ENCODE measurements at places on chromosomes 4 and X.

DNA sequence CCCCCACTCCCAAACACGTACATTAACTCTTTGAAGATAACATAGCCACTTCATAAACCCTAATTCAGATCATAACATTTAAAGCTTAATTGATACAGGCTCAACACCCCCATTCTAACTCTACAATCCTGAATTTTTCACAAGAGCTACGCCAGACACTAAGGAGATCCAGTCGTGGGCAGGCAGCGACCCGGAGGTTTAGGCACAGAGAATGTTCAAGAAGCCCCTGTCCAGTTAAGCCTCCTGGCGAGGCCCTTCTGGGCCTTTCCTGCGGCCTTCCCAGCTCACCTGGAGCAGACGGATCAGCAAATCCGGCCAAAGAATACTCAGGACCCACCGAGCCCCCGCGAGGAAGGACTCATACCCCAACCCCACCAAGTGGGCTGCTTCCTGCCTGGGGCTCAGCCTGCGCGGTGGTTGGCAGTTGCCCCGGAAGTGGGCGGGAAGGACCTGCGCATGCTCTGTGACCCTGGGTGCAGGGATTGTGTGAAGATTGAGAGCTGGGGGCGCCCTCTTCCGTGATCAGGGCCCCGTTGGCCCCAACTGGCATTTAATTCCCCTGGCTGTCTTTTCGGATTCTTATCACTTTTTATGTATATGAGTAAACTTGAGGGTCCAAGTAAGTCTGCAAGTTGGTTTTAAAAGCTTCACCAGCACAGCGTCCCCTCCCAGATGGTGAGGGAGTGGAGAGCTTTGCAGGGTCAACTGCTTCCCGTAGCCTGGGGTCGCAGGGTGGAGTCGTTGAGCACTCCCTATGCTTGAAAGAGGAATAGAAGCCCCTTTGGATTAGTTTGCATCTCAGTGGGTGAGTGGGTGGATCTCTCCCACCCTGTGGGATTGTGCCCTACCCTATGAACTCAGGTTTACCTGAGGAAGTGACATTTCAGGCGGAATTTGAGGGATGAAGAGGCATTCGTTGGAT lies at the start of gene TRIM61:
Gene TRIM61 (minus strand): TSS at position 415 of the 922 bp plus-strand sequence. CDS start 7,655 bp downstream, outside the sequence.
- DNase-seq = no peak

DNA sequence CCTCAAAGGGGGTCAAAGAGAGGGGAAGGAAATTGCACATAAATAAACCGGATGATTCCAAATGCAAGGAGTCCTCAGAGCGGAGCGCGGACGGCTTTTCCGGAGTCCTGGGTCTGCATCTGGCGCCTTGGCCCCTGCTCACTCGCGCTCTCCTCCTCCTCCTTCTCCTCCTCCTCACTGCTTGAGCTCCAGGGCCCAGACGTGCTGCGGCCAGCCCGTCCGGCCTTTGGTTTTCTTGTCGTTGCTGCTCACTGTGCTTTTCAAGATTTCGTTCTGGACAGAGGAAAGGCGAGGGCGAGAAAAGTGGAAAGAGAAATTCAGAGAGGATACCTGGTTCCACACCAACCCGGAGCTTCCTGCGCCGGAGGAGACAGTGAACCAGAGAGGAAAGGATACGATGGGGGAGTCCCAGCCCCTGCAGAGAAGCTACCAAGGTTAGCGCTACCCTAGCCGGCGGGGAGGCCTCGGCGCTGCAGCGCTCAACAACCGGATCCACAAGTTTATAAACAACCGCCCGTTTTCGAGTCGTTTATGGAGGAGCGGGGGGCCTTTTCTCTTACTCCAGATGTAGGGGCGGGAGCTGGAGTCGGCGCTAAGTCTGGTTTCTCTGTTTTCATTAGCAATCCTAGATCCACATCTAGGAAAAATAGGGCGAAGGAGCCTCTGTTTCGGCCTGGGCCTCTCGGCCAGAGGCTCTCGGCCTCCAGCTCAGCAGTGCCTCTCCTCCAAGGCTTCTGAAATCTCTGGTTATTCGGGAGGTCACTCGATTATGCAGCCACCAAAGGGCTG lies 2.7 kb downstream of the HAND2 start:
- DNase-seq = peak; percentile 50

- no peak for DNase-seq
These were observed 42.0 kb downstream of the TEC start for GRCh38 chr4:48227662-48228061.

DNA sequence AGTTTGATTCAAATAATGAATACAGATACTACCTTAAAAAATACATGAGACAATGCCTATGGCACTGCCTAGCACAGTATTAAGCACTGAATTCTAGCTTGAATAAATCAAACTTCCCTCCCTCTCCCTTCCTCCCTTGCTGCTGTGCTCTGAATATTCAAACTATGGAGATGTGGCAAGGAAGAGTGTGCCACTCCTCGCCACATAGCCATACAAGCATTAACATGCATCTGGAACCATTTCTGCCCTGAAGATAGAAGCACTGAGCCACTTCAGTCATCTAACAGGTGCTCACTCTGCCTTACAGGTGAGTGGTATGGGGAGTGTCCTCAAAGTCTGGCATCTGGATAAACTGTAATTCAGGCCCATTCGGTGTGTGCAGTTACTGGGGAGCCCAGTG lies 276.9 kb downstream of the ARHGAP24 start:
- DNase-seq = no peak

GRCh38 chrX:17546356-17546755 lies 171.4 kb downstream of the NHS start:
- no peak for DNase-seq

DNA sequence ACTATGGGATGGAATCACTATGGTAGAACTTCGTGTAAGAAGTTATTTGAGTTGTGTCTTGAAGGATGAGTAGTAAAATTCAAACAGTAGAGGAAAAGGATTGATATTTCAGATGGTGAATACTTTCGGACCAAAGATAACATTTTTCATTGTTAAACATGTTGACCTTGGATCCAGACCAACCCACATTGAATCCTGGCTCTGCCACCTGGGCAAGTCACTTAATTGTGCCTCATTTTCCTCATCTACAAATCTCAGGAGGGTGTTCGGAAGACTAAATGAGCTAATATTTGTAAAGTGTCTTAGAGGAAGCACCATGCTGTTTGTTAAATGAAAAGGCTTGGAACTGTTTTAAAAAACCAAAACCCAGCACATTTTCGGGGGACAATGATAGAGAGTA lies 1.4 kb upstream of the AIFM1 start:
- DNase-seq = no peak

GRCh38 chr4:113759696-113760093 lies 1.8 kb downstream of the CAMK2D start:
- DNase-seq = no peak

DNA sequence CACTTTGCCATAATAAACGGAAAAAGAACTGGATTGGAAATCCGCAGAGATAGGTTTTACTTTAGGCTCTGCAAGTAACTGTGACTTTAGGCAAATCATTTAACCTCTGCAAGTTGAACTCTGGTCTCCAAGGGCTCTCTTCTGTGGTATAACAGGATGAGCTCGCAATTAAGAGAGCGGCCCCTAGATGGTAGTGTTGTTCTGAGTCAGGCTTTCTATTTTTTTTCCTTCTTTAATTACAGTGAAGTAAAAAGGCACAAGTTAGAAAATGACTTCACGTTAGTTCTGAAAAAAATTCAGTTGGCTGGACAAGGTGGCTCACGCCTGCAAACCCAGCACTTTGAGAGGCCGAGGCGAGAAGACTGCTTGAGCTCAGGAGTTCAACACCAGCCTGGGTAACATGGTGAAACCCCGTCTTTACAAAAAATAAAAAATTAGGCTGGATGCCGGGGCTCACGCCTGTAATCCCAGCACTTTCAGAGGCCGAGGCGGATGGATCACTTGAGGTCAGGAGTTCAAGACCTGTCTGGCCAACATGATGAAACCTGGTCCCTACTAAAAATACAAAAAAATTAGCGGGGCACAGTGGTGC lies 18.0 kb downstream of the RPS3A start:
- DNase-seq = peak; percentile 53

- DNase-seq = no peak
These were observed 20.8 kb downstream of the RLIM start for GRCh38 chrX:74593593-74593992.

GRCh38 chr4:139374251-139374650 lies 72.0 kb upstream of the NDUFC1 start:
- no peak for DNase-seq

DNA sequence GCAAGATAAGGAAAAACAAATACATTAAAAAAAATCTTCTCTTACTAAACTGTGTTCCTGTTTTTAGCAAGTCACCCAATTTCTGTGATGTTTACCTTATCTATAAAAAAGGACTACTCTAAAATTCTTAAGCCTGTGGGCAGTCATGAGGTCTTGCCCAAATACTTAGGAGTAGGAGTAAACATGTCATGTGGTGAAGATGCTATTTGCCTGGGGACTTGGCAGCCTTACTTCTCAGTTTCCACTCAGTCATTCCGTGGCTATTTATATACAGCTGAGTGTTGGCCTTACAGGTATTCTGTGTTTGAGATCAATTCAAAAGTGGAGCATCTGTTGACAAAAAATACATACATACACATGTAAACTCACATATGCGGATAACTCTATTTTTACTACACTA lies 89.9 kb upstream of the TLR2 start:
- DNase-seq = no peak

DNA sequence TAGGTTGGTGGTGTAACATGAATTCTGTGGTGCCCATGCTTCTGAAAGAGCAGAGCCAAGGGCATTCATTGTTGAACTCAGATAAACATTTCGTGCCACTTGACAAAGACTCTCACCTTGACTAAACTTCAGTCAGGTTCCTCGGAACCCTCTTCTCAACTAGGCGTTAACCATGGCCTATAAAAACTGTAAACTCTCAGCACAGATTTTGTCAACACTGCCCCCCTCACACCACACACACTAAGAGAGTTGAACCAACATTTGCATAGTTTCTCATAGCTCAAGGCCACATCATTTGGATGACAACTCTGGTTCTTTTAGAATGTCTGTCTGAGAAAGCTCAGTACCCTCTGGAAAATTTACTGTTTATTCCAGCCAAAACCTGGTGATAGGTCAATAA lies 28.1 kb downstream of the CASP6 start:
- DNase-seq = no peak

DNA sequence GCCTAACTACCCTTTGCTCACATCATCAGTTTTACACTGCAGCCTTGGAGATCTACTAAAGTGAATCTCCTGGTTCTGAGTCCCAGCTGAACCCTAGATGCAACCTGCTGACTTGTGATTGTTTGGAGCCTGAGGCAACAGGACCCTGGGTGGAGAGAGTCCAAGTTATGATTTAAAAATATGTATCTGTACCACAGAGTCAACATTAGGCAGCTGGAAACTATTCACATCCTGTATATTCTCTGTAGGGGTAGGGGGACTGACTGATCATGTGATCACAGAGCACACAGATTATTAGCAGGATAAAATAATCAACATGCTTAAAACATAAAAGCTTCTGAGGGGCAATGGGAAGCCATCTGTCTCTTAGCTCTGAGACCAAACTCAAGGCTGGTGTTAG lies 52.1 kb downstream of the CT47B1 start:
- DNase-seq = no peak

- DNase-seq = no peak
These were observed 833.5 kb upstream of the GALNTL6 start for GRCh38 chr4:170979736-170980135.

DNA sequence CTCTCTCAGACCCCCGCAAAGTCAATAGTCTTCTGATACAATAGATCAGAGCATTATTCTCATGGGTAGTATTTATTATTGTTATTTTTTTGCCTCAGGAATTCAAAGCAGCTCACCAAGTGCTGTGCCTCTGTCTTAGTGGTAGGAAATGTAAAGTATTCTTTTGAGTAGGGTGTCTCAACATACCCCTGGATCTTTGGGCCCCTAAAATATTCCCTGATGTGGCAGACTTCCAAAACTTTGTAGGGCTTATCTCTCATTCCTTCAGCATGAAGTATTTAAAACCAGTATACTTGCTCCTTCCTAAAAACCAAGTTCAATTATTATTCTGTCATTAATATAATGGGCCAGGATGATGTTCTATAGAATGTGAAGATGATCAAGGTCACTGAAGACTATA lies 115.3 kb upstream of the ZNF827 start:
- DNase-seq = no peak

GRCh38 chrX:70488856-70489255 lies 44.2 kb downstream of the DLG3 start:
- DNase-seq = no peak

- peak; percentile 10 for DNase-seq
These were observed 2182.5 kb upstream of the AGA start for GRCh38 chr4:179624768-179625181.

DNA sequence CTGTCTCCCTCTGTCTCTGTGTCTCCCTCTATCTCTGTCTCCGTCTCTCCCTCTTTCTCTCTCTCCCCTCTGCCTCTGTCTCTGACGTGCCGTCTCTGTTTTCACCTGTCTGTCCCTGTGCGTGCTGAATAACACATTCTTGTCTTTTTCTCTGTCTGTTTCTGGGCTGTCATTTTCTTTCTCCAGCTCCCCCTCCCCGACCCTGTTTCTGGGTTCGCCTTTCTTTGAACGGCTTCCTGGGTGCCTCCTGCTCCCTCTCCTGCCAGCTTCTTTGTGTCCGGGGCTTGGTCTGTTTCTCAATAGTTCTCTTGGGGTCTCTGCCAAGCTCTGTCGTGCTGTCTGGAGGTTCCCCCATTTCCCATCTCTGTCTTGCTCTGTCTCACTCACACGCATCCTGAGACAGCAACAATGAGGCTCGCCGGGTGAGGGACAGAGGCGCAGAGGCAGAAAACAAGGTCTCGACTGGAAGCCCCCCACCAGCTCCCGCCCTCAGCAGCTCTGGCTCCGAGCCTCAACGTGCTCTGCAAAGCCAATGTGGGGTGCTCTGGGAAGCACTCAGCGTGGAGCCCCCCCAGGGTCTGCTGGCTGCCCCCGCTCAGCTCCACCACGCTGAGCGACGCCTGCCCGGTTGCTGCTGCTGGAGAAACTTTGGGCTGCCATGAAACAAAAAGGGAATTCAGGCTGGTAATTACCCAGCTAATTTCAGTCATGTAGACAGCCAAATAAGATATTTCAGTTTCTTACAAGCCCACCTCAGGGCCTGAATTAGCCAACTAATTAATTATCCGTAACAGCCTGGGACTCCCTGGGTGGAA lies 3.4 kb downstream of the CPLX1 start:
- no peak for DNase-seq

GRCh38 chr4:184280591-184281071 lies 63.0 kb upstream of the ENPP6 start:
- no peak for DNase-seq

GRCh38 chr4:180953572-180953971 lies 1289.6 kb upstream of the TENM3 start:
- no peak for DNase-seq

DNA sequence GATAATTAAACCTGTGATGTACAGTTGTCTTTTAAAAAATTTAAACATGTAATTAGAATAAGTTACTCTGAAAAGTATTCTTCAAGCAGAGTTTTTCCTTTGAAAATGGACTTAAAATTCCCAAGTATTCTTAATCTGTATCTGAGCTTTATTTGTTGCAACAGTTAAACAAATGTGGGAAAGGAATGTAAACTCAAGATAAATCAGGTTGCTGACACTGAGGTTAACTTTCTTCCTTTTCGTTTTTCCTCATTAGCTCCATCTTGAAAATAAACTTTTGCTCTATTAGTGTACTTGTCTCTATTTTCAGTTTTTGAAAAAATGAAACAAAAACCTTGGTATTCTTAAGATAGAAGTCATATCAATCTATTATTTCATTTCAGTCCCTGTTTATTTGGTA lies 144.5 kb upstream of the BMPR1B start:
- DNase-seq = no peak

All from SK-N-DZ (cell line).